ENCODE measurements at places on chromosomes 5 and 9.

DNA sequence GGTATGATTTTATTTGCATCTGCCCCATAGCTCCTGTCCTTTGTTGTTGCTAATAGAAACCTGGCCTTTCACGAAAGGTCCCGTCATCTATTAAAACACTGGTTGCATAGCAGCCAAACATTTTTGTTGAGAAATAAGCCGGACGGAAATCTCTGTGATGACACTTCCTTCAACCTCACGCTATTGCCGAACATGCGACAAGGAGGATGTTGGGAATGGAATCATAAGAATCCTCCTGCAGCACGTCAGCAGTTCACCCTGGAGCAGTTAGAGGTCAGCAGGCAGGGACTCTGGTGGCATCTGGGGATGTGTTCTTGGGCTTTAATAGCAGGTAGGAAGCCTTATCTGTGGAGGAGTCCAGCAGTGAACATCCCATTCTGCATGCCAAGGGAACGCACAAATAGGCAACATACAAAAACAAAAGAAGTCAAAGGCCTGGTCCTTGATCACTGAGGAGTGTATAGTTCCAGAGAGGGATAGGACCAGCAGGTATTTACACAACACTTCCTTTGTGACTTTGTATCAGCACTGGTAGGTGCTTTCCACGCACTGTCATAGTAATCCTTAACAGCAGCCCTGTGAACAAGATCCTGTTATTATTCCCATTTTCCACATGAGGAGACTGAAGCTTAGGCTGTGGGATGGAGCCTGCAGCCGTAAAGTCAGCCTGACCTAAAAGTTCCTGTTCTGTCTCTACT, 33.4 kb downstream of the ARHGAP26 start:
- no peak for DNase-seq
- peaks cover 26% of the 10 kb centered on the region for H3K4me1 ChIP-seq
- peak overlapping the region; percentile 71 for H3K27ac ChIP-seq

DNA sequence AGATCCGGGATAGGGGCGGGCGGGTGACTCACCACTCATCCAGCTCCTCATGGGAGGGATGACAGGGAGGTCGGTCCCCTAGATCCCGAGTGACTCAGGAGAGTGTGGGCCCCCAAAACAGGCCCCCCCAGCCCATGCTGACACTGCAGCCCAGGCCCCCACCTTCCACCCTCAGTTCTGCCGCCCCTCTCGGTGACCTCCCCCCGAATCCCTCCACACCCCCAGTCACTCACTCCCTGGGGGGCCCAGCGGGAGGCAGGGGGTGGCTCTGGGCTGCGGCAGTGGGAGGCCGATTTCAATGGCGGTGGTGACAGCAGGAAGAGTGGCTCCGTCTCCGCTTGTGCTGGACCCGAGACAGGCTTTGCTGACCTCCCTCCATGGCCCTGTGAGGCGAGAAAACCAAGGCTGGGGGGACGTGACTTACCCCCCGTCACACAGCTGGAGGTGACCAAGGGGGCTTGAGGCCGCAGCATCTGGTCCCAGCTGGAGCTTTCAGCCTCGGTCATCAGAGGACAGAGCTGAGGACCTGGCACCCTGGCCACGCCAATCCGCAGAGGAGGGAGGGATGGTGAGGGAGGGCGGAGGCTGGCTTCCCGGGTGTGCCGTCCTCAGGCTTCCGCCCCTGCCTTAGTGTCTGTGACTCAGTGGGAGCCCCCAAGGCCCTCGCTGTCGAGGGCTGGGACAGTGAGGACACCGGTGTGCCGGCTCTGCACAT, 9.0 kb downstream of the GPSM1 start:
- DNase-seq, result no peak
- no peak overlapping the region for H3K4me3 ChIP-seq
- no peaks in the 10 kb centered on the region for H3K36me3 ChIP-seq
- H3K27me3 ChIP-seq, result no peaks in the 10 kb centered on the region
- no peaks in the 10 kb centered on the region for H3K4me1 ChIP-seq

GRCh38 chr5:144876990-144877389, 706.3 kb downstream of the KCTD16 start:
- no peak overlapping the region for H3K4me3 ChIP-seq
- DNase-seq, result no peak
- no peaks in the 10 kb centered on the region for H3K36me3 ChIP-seq

DNA sequence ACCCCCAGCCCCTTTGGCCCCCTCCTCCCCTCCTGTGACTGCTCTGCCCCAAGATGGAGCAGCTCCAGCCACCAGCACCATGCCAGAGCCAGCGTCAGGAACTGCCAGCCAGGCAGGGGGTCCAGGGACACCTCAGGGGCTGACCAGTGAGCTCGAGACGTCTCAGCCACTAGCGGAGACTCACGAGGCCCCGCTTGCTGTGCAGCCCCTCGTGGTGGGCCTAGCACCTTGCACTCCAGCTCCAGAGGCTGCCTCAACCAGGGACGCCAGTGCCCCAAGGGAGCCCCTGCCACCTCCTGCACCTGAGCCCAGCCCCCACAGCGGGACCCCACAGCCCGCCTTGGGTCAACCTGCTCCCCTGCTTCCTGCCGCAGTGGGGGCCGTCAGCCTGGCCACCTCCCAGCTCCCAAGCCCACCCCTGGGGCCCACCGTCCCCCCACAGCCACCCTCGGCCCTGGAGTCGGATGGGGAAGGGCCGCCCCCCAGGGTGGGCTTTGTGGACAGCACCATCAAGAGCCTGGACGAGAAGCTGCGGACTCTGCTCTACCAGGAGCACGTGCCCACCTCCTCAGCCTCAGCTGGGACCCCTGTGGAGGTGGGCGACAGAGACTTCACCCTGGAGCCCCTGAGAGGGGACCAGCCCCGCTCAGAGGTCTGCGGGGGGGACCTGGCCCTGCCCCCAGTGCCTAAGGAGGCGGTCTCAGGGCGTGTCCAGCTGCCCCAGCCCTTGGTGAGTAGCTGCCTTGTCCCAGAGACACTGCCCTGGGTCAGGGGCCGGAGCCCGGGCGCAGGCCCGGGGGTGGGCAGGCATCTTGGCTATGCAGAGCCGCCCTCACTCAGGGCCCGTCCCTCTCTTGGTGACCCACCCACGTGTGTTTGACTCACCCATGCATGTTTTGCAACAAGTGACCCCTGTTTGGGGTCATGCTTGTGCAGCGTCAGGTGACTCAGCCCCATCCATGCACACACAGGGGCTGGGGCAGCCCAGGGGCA, 105.2 kb downstream of the WNK2 start:
- no peak overlapping the region for H3K4me3 ChIP-seq
- peak; percentile 61 for DNase-seq
- no peaks in the 10 kb centered on the region for H3K4me1 ChIP-seq
- no peaks in the 10 kb centered on the region for H3K36me3 ChIP-seq
- H3K27ac ChIP-seq, result no peak overlapping the region

DNA sequence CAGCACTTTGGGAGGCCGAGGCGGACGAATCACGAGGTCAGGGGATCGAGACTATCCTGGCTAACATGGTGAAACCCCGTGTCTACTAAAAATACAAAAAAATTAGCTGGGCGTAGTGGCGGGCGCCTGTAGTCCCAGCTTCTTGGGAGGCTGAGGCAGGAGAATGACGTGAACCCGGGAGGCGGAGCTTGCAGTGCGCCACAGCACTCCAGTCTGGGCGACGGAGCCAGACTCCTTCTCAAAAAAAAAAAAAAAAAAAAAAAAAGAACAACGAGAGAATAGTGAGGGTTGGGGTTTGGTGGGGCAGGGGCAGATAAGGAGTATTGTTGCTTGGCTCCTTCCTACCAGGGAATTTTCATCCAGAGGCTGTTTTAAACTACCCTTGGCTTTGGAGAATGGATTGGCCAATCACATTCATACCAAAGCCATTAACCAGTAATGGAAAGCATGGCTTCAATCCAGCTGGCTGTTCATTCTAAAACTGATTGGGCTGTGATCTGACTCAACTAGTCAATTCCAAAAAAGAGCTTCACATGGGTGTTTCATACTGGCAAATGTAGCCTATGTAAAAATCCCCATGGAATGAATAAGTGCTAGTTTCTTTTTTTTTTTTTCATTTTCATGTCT, 64.4 kb downstream of the PLCXD3 start:
- no peak overlapping the region for H3K4me3 ChIP-seq
- DNase-seq, result no peak
- H3K36me3 ChIP-seq, result no peaks in the 10 kb centered on the region
- H3K27ac ChIP-seq, result no peak overlapping the region
- H3K27me3 ChIP-seq, result no peaks in the 10 kb centered on the region
- H3K4me1 ChIP-seq, result no peaks in the 10 kb centered on the region

DNA sequence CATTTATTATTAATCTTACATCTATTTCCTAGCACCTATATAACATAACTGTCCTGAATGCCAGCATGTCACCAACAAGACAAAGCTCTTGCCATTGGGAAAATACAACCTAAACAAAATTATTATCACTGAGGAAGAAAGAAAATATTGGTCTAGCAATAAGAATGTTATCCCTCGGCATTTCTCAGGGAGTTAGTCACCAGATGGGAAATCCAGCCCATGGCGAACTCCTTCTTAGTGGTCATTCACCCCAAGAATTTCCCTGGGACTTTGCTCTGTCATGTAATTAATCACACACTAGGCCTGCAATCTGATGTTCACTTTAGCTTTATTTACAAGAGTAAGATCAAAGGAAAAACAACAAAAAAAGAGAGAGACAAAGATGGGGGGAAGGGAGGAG, 56.1 kb upstream of the TAS2R1 start:
- no peaks in the 10 kb centered on the region for H3K36me3 ChIP-seq
- no peak for DNase-seq
- no peaks in the 10 kb centered on the region for H3K27me3 ChIP-seq
- H3K4me1 ChIP-seq, result no peaks in the 10 kb centered on the region
- H3K4me3 ChIP-seq, result no peak overlapping the region

DNA sequence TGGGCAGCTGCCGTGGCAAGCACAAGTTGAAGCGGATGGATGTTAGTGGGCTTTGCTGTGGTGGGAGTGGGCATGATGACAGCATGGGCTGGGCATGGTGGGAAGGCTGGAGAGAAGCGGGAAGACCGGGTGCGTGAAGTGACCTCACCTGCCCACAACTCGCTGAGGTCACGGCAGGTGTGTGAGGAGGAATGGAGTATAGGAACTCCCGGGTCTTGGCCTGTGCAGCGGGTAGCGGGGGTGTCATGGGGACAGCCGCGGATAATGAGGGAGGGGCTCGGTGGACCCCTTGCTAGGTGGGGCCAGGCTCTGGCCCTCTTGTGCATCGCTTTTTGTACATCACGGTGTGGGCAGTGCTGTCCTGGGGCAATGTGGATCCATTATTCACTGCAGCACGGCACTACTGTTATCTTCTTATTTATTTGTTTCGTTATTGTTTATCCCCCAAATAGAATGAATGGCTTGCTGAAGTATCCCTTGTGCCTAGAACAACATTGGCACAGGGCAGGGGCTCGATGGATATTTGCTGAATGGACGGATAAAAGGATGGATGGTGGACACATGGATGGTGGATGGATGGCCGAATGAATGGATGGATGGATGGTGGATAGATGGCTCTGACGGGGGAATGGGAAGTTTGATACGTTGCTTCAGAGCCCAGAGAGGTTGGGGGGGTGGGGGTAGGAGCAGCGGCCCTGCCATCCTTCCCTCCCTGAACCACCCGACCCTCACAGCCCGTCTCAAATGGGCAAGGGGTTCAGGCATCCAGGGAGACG, 14.6 kb downstream of the PROP1 start:
- H3K4me1 ChIP-seq, result no peaks in the 10 kb centered on the region
- H3K4me3 ChIP-seq, result no peak overlapping the region
- DNase-seq, result no peak
- H3K27me3 ChIP-seq, result peaks cover 41% of the 10 kb centered on the region

DNA sequence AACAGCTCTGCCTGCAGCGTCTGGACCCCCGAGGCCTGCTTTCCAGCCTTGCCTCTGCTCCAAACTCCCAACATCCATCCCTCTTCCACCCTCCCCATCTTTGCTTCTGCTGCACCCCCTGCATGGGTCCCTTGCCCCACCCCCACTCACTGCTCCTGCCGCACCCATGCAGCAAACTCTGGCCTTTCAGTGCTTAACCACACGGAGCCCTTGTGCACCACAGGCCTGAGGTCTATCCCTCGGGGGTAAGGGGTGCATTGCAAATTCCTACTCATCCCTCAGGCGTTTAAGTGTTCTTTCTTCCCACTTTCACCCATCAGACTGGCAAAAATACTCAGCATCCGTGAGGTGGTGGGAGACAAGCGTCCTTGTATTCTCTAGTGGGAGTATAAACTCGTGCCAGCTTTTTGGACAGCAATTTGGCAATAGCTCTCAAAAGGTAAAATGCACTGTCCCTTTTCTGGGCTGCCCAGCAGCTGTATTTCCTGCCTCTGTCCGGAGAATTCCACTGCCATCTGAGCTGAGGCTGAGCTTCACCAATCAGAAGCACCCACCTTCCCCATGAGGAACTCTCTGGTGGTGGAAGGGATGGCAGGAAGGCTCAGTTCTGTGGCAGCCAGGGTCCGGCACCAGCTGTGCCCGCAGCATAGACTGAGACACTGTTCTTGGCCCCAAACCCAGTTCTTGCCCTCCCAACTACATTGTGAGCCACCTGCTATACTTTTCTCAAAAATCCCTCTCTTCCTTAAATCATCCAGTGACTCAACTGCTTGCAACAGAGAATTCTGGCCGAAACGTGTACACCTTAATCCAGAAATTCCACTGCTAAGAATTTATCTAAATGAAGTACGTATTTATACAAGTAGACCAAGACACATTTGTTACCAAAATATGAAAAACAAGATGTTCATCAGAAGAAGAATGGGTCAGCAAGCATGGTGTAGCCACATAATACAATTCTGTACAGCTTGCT, 15.0 kb downstream of the PSMB7 start:
- H3K4me3 ChIP-seq, result no peak overlapping the region
- peaks cover 5% of the 10 kb centered on the region for H3K4me1 ChIP-seq
- H3K27ac ChIP-seq, result no peak overlapping the region
- H3K36me3 ChIP-seq, result peaks cover 59% of the 10 kb centered on the region
- DNase-seq, result no peak

DNA sequence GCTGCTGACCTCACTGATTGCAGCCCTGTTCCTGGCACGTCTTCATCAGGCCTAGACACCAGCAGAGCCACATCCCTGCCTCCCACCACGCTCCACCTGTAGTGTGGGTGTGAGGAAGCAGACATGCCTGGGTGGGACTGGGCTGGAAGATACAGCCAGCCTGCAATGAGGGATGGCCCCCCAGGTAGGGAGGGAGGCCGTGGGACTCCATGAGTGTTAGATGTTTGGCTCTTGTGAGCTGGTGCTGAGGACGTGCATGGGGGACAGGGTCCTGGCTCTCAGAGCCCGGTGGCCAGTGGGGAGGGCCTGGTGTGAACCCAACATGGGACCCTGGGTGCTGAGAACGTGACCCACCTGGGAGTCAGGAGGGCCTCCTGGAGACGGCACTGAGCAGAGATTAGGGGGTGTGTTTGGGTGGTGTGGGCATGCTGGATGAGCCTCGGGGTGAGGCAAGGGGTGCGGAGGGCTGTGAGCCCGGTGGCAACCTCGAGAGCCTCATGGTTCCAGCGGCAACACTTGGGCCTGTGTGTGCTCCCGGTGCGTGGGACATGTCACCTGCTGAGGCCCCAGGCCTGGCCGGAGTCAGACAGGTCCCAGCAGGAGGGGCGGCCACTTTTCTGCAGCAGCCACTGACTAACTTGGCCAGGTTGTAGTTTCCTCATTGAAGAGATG, 87.6 kb downstream of the PHF2 start:
- no peak overlapping the region for H3K27ac ChIP-seq
- peak; percentile 46 for DNase-seq
- H3K4me3 ChIP-seq, result no peak overlapping the region
- no peaks in the 10 kb centered on the region for H3K4me1 ChIP-seq
- H3K27me3 ChIP-seq, result no peaks in the 10 kb centered on the region

All from upper lobe of right lung (tissue), 1 donor.